ENCODE measurements at places on chromosomes 7 and 10. TPM values are rescaled to one million over a fixed set of nuclear protein-coding genes. Genes with fewer than 3 reads are reported as not detected.

- no peaks in the 10 kb centered on the region for H3K27me3 ChIP-seq
- H3K27ac ChIP-seq: no peak overlapping the region
- DNase-seq: no peak
- no peak overlapping the region for H3K4me3 ChIP-seq
- H3K4me1 ChIP-seq: no peaks in the 10 kb centered on the region
- H3K36me3 ChIP-seq: no peaks in the 10 kb centered on the region
These were observed 34.3 kb upstream of the ICA1 start for GRCh38 chr7:8296362-8296659.

Gene GFRA1
- total RNA-seq: 5.0 TPM

Gene EBLN1
- not detected for total RNA-seq

Gene IKZF1
- total RNA-seq: not detected

DNA sequence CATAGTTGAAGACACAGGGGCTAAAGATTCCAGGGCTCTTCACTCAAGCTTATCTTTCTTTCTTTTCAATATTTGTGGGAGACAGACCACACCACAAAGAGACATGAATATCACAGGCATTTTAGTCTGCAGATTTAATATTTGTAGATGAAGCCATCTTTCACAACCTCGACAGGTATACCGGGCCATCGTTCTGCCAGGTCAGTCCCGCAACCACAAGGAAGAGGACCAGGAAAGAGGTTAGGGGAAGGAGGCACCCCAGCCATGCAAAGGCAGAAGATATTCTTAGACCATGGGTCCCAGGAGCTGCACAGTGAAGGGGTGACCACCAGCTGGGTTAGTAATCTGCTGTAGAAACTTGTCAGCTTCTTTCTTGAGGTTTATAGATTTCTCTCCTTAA is 66.8 kb upstream of the UCN3 start:
- no peaks in the 10 kb centered on the region for H3K27me3 ChIP-seq
- no peak for DNase-seq
- no peaks in the 10 kb centered on the region for H3K36me3 ChIP-seq
- no peak overlapping the region for H3K4me3 ChIP-seq

Gene PLEKHS1
- total RNA-seq: not detected

Gene OSBPL3
- total RNA-seq: 25.8 TPM

DNA sequence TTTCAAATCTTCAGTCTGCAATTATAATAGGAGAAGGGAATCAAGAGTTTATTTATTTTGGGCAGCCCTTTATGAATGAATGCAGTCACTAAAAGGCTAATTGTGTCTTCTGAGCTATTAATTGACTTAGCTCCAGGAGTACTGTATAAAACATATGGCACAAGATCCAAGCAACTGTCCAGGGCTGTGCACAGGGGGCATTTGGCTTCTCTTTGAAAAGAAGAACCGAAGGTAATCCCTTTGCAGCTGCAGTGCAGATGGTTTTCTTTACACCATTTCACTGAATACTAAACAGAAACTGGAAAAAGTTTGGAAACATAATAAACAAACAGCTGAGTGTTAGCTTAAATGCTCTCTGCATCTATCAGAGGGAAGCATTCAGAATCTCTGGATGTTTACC is 282.6 kb upstream of the LRRN3 start:
- H3K4me3 ChIP-seq: no peak overlapping the region
- no peaks in the 10 kb centered on the region for H3K36me3 ChIP-seq
- DNase-seq: no peak
- no peaks in the 10 kb centered on the region for H3K27me3 ChIP-seq
- H3K27ac ChIP-seq: no peak overlapping the region
- H3K4me1 ChIP-seq: no peaks in the 10 kb centered on the region

Gene PRSS37
- not detected for total RNA-seq

DNA sequence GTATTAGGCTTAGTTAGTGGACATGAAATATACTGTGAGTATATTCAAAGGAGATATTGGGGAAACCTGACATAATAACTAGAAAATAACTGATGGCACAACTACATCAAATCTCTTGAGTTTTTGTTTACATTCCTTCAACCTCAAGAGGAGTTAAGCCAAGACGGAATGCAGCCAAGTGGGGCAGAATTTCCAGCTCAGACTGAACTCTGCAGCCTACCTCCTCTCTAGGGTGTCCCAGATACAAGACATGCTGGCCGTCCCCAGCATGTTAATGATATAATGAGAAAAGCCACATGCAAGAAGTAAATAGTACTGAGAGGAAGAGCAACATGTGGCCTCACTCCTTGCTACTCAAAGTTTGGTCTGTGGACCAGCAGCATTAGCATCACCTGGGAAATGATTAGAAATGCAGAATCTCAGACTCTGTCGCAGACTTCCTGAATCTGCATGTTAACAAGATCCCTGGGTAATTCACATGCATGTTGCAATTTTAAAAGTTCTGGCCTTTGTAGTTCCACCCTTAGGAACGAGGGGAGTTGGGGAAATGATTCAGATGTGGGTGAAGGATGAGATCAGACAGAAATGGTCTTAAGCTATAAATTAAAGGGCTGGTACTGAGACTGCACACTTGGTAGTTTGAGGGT is 118.4 kb upstream of the CACUL1 start:
- H3K27me3 ChIP-seq: no peaks in the 10 kb centered on the region
- H3K36me3 ChIP-seq: no peaks in the 10 kb centered on the region
- H3K27ac ChIP-seq: no peak overlapping the region
- H3K4me1 ChIP-seq: peaks cover 14% of the 10 kb centered on the region

DNA sequence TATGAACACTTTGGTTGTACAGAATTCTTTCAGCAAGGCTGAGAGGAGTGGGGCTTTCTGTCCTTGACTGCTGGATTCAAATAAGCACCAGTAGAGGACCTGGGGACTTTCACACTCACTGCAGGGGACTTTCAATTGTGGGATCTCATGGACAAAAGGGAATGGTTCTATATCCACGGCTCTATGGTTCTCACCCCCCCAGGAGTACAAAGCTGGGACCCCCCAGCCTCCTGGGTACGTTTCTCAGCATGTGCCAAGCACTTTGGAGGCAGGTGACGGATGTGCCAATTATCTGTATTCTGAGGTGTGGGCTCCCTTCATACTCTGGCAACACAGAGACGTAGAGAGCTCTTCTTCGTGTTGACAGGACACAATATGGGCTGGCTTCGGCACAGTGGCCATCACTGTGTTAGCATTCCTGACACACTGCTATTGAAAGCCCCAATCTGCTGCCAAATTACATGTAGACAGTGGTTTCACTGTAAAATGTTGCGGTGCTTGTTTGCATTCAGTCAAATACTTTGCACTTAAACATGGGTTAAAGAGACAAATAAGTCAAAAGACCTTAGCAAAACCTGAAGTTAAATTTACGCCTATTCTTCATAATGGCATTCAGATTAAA is 92.7 kb upstream of the SAMD8 start:
- H3K27ac ChIP-seq: no peak overlapping the region
- no peaks in the 10 kb centered on the region for H3K27me3 ChIP-seq
- H3K36me3 ChIP-seq: peaks cover 9% of the 10 kb centered on the region
- H3K4me1 ChIP-seq: no peaks in the 10 kb centered on the region
- no peak for DNase-seq

DNA sequence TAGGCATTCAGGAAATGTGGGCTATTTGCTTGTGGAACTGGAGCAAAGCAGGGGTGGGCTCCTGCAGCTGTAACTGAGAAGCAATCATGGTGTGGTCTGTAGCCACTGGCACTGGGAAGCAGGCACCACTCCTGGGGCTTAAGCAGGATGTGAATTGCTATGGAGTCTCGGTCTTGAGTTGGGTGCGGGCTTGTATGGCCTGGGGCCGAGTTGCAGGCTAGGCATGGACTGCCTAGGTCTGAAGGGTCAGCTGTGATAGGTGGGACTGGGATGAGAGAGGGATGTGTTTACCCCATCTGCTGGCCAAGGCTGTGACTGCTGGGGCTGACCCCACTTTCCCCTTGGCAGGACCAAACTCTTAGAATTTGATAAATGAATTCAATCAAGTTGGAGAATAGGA is 43.0 kb downstream of the ADCY1 start:
- H3K4me1 ChIP-seq: no peaks in the 10 kb centered on the region
- no peaks in the 10 kb centered on the region for H3K27me3 ChIP-seq
- no peak for DNase-seq
- H3K4me3 ChIP-seq: no peak overlapping the region
- H3K27ac ChIP-seq: no peak overlapping the region
- no peaks in the 10 kb centered on the region for H3K36me3 ChIP-seq

DNA sequence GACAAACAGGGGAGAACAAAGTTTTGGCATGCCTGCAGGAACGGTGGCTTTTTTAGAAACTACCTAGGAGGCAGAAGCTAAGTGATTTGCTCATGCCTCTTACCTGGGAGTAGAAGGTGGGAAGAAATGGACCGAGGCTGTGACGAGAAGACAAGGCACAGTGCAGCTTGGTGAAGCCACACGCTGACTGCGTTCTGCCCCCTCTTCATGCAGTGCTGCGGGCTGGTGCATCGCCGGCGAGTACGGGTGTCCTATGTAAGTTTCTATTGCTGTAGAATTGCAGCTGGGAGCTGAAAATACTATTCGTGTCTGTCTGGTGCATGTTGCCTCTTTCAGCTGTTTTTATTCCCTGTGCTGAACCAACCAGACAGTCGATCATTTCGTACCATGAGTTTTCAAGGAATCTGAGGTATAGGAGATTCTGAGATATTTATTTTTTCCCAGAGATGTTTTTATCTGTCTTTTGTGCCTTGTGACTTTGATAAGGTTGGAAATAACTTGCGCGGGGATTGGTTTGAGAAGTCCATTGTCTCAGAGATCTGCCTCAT is 120.9 kb downstream of the CACNB2 start:
- no peak for DNase-seq
- H3K4me1 ChIP-seq: no peaks in the 10 kb centered on the region
- no peak overlapping the region for H3K27ac ChIP-seq
- no peaks in the 10 kb centered on the region for H3K27me3 ChIP-seq

Gene KNDC1
- total RNA-seq: 0.54 TPM

DNA sequence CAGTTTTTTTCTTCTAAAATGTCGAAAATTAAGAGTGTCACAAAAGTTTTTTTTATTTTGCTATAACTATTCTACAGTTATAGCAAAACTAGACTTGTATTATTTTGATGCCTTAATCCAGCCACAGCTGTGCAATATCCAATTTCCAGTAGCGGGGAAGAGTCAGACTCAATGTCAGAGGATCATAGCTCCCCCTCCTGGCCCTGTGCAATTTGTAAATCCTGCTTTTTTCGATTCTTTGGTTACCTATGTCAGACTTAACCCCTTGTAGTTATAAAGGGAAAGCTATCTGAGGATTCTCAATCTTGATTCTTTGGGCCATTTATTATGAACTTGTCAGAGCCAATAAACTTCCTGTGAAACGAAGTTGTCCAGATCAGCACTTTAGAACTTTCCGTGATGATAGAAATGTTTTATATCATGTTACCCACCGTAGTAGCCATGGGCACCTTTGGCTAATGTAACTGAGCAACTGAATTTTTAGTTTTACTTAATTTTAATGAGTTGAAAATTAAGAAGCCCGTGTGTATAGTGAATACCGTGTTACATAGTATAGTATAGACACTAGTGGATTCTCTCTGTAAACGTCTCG is 87.7 kb upstream of the PRKCQ start:
- DNase-seq: peak; percentile 58
- no peaks in the 10 kb centered on the region for H3K36me3 ChIP-seq
- no peak overlapping the region for H3K27ac ChIP-seq
- no peak overlapping the region for H3K4me3 ChIP-seq

- H3K36me3 ChIP-seq: no peaks in the 10 kb centered on the region
- no peak overlapping the region for H3K4me3 ChIP-seq
- H3K27ac ChIP-seq: no peak overlapping the region
- no peaks in the 10 kb centered on the region for H3K4me1 ChIP-seq
- H3K27me3 ChIP-seq: no peaks in the 10 kb centered on the region
These were observed 114.0 kb upstream of the COBL start for GRCh38 chr7:51430480-51431086.

DNA sequence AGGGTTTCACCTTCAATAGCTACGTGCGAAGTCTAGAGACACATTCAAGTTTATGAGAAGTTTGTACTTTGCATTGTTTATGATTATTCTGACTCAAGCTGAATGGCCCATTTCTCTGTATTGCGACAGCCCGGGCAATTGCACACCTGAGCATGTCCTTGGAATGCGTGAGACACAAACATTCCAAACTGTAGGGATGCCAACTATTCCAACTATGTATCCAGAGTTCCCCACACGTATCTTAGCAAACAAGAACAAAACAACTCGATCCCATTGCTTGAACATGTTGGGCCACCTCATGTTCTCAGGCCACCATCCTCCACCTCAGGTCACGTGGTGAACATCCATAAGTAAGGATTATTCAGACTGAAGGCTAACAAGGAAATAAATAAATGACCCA is 51.4 kb upstream of the EGFR start:
- no peak overlapping the region for H3K4me3 ChIP-seq
- H3K4me1 ChIP-seq: peaks cover 9% of the 10 kb centered on the region
- no peaks in the 10 kb centered on the region for H3K36me3 ChIP-seq
- DNase-seq: no peak
- H3K27me3 ChIP-seq: no peaks in the 10 kb centered on the region

Gene COL26A1
- 1.6 TPM for total RNA-seq

DNA sequence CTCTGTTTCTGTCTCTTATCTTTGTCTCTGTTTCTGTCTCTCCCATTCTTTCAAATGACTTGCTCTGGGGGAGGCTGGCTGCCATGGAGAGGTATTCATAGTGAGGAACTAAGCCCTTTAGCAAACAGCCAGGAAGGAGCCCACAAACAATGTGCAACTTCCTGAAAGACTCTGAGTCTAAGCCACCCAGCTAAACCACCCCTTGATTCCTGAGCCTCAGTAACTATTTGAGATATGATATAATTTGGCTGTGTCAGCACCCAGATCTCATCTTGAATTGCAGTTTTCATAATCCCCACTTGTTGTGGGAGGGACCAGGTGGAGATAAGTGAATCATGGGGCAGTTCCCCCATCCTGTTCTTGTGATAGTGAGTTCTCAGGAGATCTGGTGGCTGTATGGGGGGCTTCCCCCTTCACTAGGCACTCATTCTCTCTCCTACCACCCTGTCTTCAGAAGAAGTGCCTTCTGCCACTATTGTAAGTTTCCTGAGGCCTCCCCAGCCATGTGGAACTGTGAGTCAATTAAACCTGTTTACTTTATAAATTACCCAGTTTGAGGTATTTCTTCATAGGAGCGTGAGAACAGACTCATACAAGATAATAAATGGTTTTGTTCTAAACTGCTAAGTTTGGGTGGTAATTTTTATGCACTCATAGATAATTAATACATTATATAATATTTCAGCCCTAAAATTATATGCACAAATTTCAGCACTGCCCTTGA is 121.2 kb upstream of the FOXP2 start:
- no peaks in the 10 kb centered on the region for H3K4me1 ChIP-seq
- H3K27ac ChIP-seq: no peak overlapping the region
- H3K27me3 ChIP-seq: no peaks in the 10 kb centered on the region
- peak; percentile 0 for DNase-seq
